ENCODE measurements at places on chromosomes 12 and 14.

GRCh38 chr12:113239288-113239771 lies 18.1 kb downstream of the TPCN1 start:
- DNase-seq, result no peak

DNA sequence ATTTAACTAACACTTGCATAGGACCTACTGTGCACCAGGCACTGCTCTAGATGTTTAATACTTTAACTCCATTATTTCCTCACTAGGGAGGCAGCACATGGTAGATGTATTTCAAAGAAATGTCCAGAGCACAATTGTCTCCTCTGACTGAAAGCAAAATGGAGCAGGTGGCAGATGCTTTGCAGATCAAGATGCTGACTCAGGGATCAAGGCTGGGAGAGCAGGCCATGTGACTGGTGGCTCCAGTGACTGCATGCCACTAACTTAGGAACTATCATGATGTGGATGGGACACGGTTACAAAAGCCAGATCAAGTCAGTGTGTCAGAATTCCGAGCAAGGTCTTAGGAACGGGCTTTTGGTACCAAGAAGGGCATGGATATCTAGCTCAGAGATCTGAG lies 28.2 kb downstream of the SERPINA11 start:
- DNase-seq, result no peak

DNA sequence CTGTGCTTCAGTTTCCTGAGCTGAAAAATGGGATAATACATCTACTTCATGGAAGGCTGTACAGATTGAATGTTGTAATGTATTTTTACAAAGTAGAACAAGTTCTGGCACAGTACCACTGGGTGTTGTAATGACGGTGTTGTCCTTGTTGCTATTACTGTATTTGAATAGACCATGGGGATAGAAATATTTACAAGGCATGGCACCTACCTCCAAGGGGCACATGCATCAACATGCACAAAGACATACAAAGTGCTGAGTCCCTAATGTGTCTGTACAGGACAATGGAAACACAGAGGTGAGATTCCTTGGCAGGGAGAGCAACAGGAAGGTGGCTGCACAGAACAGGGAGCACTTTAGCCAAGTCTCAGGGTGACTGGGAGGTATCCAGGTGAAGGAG lies 930.6 kb upstream of the TMEM132C start:
- DNase-seq, result no peak

DNA sequence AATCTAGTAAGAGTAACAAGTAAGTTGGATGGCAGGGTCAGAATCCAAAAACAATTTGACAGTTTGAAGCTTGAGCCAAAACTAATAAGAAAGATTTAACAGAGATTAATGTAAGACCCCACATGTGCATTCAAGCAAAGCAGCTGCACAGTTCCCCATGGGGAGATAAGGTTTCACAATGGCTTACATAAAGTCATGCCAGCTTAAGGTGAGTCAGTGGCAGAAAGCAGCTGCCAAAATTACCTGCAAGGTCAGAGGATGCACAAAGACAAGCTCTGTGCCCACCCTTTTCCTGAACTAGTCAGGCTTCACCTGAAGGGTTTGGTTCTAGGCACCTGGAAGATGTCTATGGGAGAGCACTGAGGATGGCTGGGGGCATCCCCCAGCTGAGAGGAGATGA lies 36.6 kb upstream of the KRT77 start:
- no peak for DNase-seq

DNA sequence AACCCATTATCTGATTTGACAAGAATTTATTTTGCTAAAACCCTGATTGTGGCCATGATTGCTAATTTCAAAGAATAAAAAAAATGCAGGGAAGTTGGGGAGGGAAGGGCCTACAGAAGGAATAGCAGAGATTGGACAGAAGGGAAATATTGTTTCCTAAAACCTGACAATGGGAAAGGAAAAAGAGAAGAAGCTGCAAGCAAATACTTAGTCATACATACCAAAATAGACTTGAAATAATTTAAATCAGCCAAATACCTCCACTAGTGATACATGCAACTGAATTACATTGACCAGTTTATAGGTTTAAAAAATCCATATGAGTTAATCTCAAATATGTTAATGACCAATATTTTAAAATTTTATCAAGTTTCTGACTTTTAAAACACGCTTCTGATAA lies 75.1 kb downstream of the PELI2 start:
- no peak for DNase-seq

GRCh38 chr14:106201376-106201775 lies 675.0 kb downstream of the TMEM121 start:
- DNase-seq, result no peak

DNA sequence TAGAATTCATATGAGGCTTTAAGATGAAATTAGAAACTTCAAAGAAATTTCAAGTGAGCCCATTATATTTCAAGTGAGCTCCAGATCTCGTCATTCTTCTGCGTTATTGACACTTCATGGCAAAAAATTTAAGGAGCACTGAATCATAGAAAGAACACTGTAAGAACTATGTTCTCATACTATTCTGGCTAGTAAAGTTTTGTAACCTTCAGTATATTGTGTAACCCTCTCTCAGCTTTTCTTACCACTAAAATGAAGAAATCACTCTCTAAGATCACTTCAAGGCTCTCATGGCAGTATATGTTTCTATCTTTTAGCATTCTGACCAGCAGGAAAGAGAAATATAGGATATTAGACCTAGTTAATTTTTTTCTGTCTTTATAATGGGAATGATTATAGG lies 6.3 kb downstream of the GPHN start:
- DNase-seq, result no peak

- DNase-seq, result no peak
Observed at GRCh38 chr14:31920989-31921650, 156.0 kb upstream of the ARHGAP5 start.

DNA sequence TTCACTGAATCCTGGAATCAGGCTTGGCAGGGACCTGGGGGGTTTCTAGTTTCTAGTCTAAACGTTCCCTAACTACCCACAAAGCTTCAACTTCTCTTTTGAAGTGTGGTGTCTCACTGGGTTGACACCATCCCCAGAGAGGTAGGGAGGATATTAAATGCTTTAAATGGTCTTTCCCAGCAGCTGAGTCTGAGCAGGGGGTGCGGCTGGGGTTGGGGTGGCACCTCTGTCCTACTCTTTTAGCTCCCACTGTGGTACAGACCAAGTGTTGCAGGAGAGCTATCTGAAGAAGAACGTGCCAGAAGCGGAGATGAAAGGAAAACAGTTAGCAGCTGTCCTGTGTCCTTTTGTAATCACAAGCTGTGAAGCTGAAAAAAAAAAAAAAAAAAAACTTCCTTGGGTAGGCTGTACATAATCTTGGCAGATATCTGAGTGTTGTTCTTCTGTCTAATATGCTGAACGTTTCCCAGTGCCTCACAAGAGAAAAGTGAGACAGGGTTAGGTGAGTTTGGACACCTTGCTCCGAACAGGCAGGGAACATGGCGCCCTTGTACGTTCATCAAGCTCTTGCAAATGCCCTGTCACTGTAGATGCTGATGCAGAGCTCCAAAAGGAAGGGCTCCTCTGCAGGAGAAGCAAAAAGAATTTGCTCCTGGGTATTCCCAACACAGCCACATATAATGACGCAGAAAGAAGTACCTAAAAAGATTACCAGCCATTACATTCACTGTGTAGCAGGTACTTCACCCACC lies 447.2 kb downstream of the APAF1 start:
- no peak for DNase-seq

DNA sequence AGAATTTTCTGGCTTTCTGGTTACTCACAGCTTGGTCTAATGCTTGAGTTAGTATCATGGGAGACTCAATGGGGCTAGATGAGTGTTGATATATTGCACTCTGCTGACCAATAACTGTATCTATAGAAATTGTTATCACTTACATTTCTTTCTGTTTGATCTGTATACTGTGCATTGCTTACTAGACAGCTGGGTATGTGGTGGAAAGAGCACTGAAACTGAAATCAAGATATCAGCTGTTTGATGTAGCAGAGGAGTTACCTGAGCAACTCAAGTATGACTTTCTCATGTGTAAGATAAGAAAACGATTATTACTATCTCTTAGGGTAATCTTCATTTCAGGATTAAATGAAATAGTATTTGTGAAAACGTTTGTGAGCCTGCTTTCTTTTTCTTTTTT lies 183.0 kb downstream of the SLC15A5 start:
- DNase-seq, result no peak

- no peak for DNase-seq
Observed at GRCh38 chr14:29672831-29673230, 254.8 kb downstream of the PRKD1 start.

- DNase-seq, result no peak
Observed at GRCh38 chr12:112602150-112602549, 183.4 kb downstream of the PTPN11 start.

GRCh38 chr14:51860825-51861499 lies 550 bp downstream of the GNG2 start:
- no peak for DNase-seq

GRCh38 chr12:3885277-3886094 lies 12.3 kb upstream of the PARP11 start:
- no peak for DNase-seq

- DNase-seq, result no peak
Observed at GRCh38 chr12:50579757-50580267, 75.0 kb downstream of the DIP2B start.

DNA sequence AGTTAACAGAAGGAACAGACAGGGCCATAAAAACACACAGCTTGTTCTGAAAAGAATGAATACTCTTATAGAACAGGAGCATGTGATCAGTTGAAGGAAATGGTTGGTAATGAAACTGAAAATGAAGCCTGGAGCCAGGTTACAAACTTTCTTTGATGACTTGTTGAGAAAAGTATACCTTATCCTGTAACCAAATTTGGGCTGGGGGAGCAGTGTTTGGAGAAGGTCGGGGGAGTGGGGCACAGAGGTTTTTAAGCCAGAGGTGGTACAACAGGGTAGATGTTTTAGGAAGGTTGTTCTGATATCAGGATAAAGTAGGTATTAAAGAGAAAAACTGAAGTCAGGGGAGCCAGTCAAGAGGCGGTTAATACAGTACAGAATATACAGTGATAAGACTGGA lies 8.2 kb downstream of the GOLT1B start:
- no peak for DNase-seq

DNA sequence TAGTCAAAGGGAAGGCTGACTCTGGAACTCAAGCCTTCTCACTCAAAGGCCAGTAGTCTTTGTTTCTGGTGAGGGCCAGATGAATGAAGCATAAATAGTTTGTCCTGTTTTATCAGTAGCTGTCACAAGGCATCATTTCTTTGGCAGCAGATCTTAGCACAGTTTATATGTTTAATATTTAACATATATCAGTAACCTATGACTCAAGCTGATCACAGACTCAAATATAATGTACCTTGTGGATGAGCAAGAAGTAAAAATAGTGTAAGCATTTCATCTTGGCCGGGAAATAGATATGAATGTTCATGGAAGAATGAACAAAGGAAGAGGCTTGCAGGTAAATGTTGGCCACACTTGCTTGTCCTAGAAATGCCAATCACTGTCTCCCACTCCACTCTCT lies 158.3 kb upstream of the BMP4 start:
- DNase-seq, result no peak

DNA sequence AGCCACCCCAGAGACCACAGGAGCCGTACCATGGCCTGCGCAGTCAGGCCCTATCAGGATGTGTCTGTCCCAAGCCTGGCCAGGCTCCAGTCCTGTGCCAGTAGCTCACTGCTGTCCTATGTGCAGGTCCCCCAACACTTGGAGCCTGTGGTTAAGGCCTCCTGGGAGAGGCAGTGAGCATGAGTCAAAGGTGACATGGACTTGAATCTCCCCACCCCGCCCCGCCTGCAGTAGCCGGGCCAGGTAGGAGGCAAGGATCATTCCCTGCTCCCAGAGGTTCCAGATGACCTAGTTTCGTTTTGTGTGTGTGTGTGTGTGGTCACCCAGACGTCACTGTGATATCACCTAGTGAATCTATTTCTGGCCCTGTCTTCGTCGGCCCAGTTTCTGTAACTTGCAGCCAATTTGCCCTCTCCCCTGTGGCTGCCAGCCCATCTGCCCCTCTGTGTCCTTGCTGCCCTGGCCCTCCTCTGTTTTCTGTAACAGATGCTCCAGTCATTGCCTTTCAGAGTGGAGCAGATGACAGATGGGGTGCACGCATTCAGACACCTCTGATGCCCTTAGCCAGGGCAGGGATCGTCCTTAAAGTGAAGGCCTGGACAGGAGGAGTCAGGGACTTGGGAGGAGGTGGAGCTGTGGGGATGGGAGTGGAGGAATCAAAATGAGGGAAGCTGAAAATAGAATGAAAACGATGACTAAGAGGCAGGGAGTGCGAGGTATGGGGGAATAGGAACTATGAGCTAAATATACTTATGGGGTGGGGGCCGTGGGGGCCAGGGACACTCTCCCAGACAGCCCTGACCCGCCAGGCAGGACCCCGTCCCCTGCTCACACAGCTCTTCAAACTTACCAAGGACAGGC lies 37.4 kb downstream of the SLC6A12 start:
- no peak for DNase-seq

DNA sequence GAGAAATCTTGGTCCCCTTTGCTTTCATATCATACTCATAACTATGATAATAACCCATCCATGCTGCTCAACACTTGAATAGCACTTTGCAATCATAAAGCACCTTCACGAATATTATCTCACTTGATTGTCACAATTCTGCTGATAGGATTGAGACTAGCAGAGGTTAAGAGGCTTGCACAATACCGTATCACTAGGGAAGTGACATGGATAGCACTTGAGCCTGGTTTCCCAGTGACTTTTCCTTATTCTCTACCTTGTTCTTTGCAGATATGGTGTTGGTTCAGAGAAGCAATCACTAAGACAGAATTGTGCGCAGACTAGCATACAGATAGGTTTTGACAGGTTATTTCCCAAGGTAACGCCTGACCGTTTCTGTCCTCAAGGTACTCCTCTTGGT lies 186.6 kb upstream of the GZMB start:
- no peak for DNase-seq

DNA sequence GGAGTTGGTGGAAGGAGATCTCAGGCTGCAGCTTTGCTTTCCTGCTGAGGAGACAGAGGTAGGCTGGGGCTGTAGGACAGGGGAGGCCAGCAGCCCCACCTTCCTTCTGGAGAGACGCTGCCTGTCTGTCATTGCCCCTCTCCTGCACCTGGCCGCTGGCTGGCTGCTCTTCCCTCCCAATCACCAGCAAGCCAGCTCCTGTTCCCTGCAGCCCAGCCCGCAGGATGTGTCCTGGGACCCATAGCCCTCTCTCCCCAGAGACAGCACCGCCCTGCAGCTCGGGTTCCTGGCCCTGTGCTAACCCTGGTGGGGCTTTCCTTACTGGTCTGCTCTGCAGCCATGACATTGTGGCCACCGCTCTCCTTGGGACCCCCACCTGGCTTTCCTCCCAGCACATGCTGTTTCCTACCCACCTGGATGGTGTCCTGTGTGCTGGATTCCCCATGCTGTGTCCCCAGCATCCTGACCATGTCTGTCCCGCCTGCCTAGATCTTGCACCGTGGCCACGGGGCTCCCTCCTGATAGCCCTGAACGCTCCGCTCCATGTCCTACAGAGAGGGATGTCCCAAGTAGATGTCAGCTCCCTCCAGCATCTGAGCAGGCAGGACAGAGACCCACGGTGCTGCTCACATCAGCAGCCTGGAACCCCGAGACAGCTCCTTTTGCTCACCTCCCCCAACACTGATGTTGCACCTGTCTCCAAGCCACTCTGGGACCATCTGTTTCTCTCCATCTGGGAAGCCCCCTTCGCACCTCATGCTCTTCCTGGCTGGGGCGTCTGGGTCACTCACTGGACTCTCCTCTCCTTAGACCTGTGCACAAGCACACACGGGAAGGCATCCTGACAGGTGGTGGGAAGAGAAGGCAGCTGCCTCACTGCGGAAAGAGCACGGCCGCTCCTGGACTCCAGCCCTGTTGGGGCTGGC lies 1.1 kb upstream of the MTA1 start:
- DNase-seq, result no peak

Data from stimulated activated CD4-positive, alpha-beta T cell treated with anti-CD3 and anti-CD28 coated beads, TNF-alpha, amount 100 ng/mL, for 48 hours (primary cell).